ENCODE measurements at places on chromosomes 4 and X.

GRCh38 chr4:172794307-172794703 is 374.3 kb upstream of the GALNT7 start:
- no peak for DNase-seq

DNA sequence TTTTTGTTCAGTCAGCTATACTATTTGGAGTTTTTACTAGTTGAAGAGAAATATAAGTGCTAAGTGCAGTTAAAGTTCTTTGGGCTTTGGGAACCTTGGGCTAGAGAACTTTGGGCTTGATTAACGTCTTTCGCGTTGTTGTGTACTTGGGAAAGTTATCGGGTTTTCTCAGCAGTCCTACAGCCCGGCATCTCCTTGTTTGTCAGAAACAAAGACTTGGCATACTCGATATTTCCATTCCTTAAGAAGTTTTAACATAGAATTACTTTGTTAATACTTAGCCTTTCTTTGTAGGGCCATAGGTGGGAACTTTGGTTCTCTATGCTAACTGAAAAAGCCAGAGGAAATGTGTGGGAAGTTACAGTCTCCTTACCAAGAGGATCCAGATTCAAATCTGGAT is 28.7 kb downstream of the RAPGEF2 start:
- DNase-seq, result no peak

- DNase-seq, result no peak
Measured at GRCh38 chr4:150853882-150854281, 161.2 kb downstream of the LRBA start.

DNA sequence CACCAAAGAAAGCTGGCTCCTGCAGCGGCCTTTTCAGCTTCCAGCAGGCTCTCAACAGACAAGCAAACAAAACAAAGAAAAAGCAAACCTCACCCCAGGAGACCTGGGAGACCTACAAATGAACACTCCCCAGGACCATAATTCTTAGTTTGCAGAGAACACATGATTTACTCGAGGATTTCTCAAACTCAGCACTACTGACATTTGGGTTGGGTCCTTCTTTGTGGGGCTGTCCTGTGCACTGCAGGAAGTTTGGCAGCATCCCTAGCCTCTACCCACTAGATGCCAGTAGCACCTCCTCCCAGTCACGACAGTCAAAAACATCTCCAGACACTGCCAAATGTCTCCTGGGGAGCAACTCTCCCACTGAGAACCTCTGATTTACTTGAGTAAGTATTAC is 21.9 kb downstream of the APOO start:
- no peak for DNase-seq

DNA sequence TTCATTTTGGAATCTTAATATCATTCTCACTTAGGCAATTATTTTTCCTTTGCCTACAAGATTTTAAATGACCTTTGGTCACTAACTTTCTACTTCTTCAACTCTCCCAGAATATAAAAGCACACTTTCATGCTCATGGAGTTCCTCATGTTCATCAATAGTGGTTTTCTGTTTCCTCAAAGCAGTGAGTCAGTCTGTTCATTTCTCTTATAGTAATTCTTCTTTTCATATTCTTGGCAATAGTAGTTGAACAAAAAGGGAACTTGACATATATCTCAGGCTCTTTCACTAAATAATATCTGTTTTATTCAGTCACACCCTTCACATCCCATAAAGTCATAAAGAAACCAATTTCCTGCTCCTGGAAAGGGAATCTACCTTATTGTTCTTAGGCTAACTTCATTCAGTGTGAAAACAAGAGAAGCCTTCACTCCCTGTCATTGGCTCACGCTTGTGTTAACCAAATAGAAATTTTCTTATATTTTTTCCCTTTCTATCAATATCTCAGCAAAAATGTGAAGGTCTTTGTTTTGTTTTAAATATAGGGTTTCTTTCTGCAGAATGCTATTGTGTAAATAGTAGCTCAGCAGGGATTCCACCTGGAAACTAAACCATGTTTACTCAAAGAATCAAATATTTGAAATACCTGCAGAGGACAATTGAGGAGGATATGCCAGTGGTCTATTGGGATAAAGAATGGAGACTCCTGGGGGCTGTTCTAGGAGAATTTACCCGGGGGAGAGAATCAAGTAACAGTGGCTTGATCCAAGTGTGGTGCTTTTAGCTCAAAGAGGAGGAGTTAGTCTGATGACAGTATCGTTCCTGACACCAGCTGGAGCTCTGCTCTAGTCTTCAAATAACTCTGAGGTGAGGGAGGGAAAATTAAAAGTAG is 13.4 kb upstream of the TNIP3 start:
- no peak for DNase-seq

DNA sequence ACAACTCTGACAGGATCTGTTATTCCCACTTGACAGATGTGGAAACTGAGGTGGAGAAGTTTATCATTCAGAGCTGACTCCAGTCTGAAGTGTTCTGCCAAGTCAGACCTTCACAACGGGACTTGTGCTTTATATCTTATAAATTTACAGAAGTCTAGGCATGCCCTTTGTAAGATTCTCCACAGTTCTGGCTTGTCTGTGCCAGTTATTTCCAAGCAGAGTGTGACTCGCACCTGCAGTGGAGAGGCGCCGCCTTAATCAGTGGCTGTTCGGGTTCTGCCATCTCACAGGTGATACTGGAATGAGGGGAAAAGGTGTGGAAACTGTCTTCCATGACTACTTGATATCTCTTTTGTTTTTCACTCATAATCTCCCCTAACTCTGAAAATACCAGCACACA is 63.2 kb downstream of the CPEB2 start:
- no peak for DNase-seq

GRCh38 chr4:10753336-10753735 is 68.8 kb upstream of the CLNK start:
- no peak for DNase-seq

- DNase-seq, result no peak
Measured at GRCh38 chrX:46715530-46715929, 43.4 kb downstream of the SLC9A7 start.

DNA sequence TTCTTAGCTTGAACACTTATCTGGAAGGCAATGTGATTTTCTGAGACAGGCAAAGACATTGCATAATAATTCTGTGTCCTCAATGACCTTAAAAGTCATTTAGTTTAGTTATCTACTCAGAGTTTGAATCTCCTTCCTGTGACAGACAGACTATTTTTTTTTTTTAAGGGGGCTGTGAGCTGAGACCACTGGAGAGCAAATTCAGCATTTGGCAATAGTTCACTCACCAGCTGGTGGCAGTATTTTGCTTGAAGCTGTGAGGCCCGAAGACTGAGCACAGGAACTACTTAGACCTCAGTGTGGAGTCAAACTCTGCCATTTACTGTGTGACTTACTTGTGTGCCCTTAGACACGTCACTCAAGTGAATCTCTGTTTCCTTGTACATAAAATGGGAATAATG is 22.9 kb upstream of the CPE start:
- DNase-seq, result peak; percentile 42

- DNase-seq, result no peak
Measured at GRCh38 chr4:182968917-182969650, 51.9 kb upstream of the DCTD start.

DNA sequence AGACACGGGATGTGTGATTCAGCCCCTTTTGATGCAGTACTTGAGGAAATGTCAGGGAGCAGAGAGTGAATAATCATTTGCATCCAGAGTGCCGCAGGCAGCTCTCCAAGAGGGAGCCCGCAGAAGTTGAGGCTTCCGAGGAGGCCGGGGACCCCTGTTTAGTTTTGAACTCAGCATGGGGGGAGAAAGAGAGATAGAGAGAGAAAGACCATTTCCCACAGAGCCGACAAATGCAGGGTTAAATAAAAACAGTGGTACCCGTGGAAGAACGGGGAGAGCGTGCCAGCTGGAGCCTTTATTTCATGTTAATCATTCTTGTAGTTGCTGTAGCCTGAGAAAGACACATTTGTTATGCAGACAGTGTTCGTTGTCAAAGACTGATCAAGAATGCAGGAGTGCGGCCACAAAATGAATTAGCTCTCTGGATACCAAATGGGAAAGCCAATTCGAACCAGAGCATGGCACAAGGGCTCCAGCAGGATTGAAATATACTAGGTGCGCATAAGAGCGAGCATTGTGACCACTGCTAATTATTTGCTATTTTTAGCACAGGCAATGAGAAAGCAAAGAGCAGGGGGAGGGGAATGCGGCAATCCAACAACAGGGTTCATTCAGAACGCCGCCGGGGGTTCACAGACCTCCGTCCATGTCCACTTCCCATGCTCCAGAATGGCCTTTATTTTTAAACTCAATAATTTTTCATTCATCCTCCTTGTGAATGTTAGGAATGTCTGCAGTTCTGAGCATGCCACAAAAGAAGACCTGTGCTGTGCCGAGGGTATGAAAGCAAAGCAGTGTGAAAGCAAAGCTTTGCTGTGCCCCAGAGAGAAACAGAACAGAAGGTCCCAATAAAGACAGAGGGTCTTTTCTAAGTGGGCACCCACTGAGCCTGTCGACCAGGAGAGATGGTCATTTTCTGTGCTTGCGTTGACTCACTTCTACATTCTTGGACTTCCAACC is 243.9 kb upstream of the VCX3A start:
- DNase-seq, result no peak

DNA sequence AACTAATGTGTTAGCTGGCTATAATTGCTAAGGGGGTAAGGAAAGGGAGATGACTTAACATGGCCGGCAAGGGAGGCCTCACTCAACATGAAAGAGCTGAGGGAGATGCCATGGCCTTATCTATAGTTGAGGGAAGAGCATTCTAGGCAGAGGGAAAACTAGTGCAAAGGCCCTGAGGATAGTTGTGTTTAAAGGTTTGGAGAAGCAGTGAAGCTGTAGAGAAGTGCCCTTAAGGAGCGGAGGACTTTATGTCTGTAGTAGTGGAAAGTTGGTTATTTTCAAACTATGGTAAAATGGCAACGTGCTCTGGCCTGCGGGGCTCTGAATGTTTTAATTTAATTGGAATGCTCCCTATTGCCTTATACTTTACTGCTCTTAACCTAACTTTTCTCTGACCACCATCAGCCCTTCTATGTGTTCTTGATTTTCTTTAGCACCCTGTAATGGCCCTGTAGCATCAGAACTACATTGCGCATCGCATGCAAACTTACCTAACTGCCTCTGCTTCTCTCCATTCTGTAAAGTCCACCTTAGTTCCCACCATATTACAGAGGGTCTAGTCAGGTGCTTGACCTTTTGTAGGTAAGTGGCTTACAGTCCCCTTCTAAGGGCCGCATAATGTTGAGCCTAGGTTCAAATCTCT is 35.8 kb downstream of the ERVMER34-1 start:
- DNase-seq, result no peak

- DNase-seq, result no peak
Measured at GRCh38 chrX:26442340-26442739, 226.4 kb downstream of the MAGEB5 start.

DNA sequence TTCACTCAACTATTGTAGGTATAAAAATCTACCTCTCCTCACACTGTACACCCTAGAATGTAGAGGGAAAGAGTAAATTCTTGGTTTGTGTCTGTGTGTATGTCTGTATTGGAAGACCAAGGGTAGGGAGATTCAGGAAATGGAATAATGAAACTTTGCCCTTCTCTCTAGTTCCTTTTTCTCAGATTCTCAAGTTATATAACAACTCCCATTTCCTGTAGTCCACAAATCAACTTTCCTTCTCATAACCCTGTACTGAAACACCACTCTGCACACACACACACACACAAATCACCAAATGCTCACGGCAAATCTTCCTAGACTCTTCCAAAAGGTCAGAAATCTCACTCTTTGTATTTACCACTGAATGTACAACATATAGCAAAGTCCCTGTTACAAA is 824.5 kb upstream of the DIAPH2 start:
- DNase-seq, result no peak

GRCh38 chr4:46870411-46870810 is 38.6 kb downstream of the COX7B2 start:
- DNase-seq, result no peak

DNA sequence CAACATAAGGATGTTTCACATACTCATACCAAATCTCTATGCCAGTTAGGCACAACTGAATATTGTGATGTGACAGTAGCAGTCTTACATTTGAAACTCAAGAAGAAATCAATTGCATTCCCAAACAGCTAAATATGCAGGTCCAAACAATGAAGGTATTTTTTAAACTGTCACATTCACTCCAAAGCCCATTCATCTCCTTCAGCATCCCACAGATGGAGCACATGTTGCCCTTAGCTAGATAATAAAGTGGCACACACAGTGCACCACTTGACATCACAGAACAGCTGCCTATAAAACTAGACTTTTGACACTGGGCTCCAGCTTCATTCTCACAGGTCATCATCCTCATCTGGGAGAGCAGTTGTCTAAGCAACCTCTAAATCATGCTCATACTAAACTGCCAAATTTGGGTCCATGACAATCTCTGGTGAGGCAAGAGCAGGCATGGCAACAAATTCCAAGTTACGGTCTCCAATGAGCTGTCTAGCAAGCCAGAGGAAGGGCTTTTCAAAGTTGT is 26.2 kb upstream of the ARHGEF6 start:
- no peak for DNase-seq

- no peak for DNase-seq
Measured at GRCh38 chr4:151760002-151760401, 805 bp downstream of the GATB start.

DNA sequence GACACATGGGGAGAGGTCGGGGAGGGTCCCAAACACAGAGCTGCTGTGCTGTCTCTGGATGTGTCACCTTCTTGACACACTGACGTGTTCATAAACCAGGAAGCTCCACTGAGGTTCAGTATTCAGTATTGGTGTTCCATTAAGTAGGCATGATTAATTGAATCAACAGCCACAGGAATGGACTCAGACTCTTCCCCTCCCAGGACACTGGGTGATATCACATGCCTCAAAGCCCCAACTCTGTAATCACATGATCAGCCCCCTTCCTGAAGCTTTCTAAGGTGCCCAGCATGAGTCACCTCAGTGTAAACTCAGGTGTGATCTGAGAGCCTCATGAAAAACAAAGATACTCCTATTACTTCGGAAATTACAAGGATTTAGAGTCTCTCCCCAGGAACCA is 21.1 kb upstream of the HNRNPD start:
- no peak for DNase-seq

DNA sequence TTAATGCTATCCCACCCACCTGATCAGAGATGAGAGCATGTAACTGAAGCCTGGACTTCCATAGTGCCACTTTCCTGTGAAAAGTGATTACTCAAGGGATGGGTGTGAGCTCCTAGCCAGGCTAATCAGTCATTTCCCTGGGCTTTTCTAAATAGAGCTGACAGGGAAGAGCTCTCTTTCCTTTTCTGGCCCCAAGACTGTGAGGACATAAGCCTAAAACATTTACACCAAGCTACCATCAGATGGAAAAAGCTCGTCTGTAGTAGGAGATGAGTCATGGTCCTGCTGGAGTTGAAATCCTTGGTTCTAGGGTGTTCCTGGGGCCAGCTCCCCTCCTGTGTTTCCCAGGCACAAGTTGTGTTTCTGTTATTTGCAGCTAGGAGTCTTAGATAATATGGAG is 52.4 kb upstream of the NDP start:
- peak; percentile 29 for DNase-seq

DNA sequence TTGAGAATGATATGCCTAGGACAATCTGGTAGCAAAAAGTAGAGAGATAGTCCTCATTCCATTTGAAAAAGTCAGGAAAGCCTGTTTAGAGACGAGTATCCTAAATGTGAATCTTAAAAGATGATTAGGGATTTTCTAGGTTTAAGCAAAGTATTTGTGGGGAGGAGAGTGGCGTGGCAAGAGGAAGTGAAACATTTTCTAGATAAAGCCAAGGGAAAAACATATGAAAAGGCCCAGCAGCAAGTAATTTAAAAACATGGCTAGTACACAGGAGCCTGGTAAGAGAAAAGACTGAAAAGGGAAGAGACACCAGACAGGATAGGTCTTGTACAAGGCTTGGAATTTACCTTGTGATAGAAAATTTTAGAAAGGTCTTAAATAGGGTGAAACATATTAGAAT is 45.9 kb downstream of the CORIN start:
- DNase-seq, result no peak
